ENCODE measurements at places on chromosomes 6 and 20.
A peak's percentile ranks its signal among the peaks of the same experiment; 100 is the strongest.

DNA sequence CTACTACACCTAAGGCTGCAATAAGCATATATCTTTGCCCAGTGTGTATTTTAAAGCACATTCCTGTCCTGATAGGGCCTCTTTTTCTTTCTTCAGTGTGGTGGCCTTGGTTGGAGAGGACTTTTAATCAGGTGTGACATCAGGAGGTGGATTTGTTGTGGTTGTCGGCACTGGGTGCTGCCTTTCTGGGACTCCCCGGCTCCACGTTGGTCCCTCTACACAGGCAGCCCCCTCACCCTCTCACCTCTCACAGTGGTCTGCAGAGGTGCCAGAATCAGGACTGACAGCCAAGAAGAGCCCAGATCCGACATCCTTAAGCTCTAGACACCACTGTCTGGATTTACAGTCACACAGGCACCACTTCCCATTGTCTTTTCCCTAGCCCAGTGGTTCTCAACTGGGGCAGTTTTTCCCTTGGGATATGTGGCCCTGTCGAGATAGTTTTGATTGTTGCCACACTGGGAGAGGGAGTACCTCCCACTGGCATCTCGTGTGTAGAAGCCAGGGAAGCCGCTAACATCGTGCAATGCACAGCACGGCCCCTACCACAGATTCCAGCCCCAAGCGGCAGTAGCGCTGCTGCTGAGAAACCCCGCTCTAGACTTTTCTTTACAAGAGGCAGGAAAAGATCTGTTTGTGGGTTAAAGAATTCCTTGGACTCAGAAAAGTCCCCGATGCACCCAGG, 314.1 kb downstream of the QKI start:
- DNase-seq, result no peak

DNA sequence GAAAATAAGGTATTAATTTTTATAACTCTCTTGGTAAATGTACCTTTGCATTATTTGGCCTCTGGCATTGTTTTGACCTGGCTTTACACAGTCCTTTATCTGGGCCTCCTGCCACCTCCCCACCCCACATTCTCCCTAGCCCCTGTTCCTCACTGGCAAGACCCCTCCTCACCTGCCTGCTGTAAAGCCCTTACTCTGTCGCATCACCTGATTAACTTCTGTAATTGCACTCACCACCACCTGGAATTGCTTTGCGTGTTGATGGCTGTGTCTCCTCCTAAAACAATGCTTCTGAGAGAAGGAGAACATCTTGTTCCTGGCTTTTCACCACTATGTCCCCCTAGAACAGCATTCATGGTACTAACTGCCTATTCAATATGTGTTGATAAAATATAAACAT, 24.8 kb downstream of the SNX9 start:
- DNase-seq, result no peak

- no peak for DNase-seq
Measured at GRCh38 chr6:136188486-136188885, 61.6 kb downstream of the MTFR2 start.

GRCh38 chr6:19327241-19327640, 509.9 kb upstream of the ID4 start:
- DNase-seq, result no peak

DNA sequence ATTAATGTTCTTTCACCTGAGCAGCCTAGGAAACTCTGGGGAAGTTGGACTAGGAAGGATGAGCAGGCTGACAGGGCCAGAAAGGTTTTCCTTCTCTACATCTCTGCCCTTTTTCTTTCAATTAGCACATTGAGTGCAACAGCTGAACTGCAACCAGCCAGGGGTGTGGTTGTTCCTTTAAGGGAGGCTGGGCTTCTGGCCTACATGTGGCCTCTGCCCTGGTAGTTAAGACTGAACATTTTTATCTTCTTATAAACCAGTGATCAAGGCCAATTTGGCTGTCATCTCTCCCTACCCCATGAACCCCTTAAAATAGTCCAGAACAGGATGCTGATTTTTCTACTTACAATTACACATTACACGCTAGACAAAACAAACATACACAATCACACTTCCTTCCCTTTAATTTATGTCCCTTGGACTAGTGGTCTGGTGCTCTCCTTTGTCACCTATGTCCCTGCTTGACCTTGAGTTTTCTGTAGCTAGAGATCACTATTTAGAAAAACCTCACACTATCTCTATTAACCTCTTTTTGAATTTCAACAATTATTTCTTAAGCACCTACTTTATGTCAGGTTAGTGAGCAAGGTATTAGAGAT, 60.3 kb downstream of the RNF217 start:
- no peak for DNase-seq

GRCh38 chr6:53103993-53104675, 38.9 kb downstream of the FBXO9 start:
- DNase-seq, result no peak

GRCh38 chr20:64003960-64004725, 23.2 kb downstream of the PRPF6 start:
- no peak for DNase-seq

GRCh38 chr20:25039697-25040437, 18.1 kb downstream of the ACSS1 start:
- DNase-seq, result no peak

GRCh38 chr6:90448836-90449235, 138.0 kb downstream of the MAP3K7 start:
- DNase-seq, result no peak

GRCh38 chr20:6492271-6493055, 275.0 kb upstream of the BMP2 start:
- no peak for DNase-seq

DNA sequence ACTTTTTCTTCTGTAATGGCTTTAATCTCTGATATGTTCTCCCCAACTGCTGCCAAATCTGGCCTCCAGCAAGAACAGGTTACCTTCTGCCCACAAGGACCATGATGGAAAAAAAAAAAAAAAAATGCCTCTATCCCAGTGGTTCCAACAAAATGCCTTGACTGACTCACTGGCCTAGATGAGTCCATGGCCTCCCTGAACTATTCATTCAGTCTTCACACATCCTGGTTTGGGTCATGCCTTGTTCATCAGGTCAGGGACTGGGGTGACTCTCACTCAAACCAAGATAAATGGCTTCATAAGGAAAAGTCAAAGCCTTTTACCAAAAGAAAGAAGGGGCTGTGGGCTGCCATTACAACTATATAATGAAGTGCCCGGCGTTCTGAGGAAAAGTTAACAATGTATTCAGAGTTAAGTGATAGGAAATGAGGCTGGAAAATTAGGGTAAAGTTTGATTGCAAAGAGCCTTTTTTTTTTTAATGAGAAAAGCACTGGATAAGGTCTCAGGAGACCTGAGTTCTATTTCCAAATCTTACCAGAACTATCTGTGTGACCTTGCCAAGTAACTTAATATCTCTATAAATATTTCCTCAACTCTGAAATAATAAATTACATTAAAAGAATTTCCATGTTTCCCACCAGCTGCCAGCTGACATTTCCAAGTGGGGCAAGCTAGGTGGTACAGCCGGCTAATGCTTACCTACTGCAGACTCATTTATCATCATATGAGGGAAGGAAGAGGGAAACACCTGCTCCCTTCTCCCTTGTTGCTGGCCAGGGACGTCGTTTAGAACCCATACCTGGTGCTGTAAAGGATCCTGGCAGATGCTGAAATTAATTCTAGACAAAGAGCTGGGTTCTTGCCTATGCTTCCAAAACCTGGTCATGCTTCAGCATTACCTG, 380.0 kb upstream of the MARCKS start:
- DNase-seq, result no peak

DNA sequence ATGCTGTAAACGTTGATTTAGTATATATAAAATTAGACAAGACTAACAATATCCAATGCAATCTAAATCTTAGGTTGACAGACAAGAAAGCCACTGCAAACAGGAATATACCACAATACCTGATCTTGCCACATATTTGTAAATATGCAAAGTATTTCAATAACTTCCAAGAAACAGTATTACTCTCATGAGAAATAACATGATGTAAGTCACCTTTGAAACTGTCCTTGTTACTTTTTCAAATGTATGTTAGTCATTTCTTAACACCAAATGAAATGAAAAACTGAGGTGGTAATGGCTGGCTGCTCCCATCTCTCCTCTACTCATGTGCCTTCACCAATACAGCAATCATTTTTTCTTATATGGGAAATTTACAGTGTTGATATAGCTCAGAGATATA, 118.7 kb downstream of the ATG5 start:
- DNase-seq, result no peak

DNA sequence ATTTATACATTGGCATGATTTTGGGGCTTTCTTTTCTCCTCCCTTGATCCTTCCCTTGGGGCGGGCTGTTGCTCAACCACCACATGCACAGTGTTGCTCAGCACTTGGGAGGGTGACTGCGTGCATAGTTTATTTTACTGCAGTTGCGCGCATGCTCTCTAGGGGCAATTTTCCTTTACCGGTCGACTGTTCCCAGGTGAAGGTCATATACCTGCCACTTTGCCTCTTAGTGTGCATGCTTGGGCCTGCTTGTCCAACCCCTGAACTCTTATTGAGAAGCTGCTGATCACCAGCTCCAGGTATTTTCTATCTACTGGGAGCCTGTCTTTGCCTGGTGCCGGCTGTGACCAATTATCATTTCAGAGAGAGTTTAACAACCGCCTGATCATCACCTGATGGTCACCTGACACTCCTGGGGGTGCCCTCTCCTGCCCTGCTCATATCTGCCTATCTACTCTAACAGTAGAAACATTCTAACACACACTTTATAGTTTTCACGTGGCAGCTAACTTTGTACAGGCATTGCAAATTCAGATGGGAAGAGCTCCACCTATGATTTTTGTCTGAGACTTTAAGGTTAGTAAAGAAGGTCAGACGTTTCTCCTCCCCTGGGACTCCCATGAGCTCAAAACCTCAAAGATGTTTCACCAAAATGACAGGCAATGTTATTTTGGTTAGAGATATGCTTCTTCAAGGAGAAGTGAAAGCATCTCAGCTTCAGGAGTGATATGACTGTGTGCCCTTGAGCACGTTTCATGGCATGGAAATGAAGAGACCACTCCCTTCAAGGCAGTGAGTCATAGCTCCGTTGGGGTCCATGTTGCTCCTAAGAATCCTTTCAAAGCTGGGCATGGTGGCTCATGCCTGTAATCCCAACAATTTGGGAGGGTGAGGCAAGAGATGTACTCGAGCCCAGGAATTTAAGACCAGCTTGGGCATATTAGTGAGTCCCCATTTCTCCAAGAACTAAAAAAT, 227.5 kb upstream of the MYLIP start:
- DNase-seq, result no peak

GRCh38 chr6:15994814-15995459, 133.9 kb upstream of the MYLIP start:
- DNase-seq, result no peak

DNA sequence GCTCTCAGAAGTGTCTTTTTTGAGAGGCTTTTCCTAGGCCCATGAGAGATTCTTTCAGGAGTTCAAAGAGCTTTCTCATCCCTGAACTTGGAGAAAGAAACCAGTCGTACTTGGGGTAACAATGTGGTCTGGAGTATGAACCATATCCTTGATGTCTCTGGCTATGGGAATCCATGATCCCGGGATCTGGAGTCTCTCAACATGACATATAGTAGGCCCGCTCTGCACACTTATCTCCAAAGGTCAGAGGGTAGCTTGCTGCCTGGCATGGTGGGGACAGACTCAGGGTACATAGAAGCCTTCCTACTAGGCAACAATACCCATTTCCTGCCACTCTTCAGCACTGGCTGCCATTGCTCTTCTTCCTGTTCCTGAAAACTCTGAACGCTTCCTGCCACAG, 42.2 kb upstream of the NFATC2 start:
- no peak for DNase-seq

DNA sequence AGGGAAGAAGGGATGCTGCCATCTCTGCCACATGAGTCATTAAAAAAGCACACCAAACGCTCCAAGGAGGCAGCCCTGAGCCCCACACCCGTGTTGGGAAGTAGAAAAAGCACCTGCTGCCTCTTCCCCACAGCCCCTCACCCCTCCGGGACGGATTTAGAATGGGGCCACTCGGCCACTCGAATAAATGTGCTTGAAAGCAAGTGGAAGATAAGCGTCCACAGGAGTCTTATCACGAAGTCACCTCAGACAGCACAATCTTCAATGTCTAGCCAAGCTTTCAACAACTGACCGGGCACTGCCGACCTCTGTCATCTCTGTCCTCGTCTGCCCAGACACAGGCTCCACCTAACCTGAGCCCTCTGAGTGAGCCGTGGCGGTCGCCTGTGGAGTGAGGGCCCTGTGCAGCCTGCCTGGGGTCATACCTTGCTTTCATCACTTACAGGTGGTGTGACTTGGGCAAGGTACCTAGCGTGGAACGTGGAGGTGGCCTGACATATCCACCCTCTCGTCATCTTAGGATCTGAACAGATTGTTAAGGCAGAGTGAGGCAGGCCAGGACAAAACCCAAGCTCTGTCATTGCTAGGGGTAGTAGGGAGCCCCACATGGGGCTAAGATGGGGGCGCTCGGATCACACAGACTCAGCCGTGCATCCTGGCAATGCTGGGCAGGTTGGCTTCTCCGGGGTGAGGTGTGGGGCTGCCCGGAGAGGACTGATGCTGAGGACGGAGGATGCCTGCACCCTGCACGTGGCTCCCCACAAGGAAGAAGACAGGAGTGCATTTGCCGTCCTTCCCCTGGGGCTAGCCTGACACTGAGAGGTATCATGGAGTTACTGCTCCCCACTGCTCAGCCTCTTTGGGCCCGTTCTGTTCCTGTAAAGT, 34.8 kb downstream of the PSMG4 start:
- no peak for DNase-seq

- DNase-seq, result no peak
Measured at GRCh38 chr6:17101422-17102257, at the start of gene STMND1. Gene STMND1, plus strand, starts transcription at chr6:17102050. Its CDS starts 208 bp downstream, at chr6:17102258.

GRCh38 chr6:29336269-29336668, 32.4 kb downstream of the OR5V1 start:
- DNase-seq, result no peak

DNA sequence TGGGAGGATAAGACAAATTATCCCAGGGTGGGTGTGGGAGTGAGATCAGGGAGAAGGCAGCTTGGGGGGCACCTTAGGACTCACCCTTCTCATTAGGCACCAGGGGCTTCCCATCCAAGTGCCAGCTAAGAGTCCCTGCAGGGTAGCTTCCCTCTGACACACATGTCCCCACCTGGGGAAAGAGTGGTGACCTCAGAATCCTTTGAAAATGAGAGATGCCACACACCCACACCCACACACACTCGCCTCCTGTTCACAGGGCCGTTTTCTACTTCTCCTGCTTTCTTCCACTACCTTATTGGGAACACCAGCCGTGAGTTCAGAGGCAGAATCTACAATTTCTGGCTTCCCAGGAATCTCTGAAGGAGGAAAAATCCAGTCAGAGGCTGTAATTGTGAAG, 1.0 kb downstream of the AGER start:
- no peak for DNase-seq

- no peak for DNase-seq
Measured at GRCh38 chr6:16006681-16007080, 122.2 kb upstream of the MYLIP start.

- DNase-seq, result peak; percentile 56
Measured at GRCh38 chr6:36724514-36725390, 27.1 kb downstream of the RAB44 start.

GRCh38 chr6:67863346-67863745, 771.7 kb upstream of the ADGRB3 start:
- no peak for DNase-seq

GRCh38 chr6:30828027-30828962, 56.0 kb upstream of the DDR1 start:
- DNase-seq, result peak; percentile 86

GRCh38 chr20:1331801-1332453, 3.0 kb upstream of the SDCBP2 start:
- DNase-seq, result no peak

- no peak for DNase-seq
Measured at GRCh38 chr6:50843842-50844241, 25.2 kb downstream of the TFAP2B start.

- no peak for DNase-seq
Measured at GRCh38 chr6:136607204-136607931, 57.1 kb upstream of the MAP7 start.

GRCh38 chr6:3748208-3749066, 3.1 kb downstream of the PXDC1 start:
- DNase-seq, result peak; percentile 30
